ENCODE measurements at places on chromosomes 2 and 18.

- H3K36me3 ChIP-seq, result no peaks in the 10 kb centered on the region
- H3K4me3 ChIP-seq, result no peak overlapping the region
- H3K27ac ChIP-seq, result no peak overlapping the region
- DNase-seq, result no peak
- no peaks in the 10 kb centered on the region for H3K4me1 ChIP-seq
Measured at GRCh38 chr2:240168041-240168440, 27.6 kb upstream of the OTOS start.

- H3K27ac ChIP-seq, result no peak overlapping the region
- H3K4me1 ChIP-seq, result peaks cover 10% of the 10 kb centered on the region
- no peak for DNase-seq
Measured at GRCh38 chr2:240604939-240605716, 18.6 kb downstream of the CAPN10 start.

GRCh38 chr2:113980946-113981345 lies 91.1 kb downstream of the ACTR3 start:
- no peaks in the 10 kb centered on the region for H3K27me3 ChIP-seq
- no peak overlapping the region for H3K4me3 ChIP-seq
- H3K27ac ChIP-seq, result peak overlapping the region; percentile 85
- peaks cover 55% of the 10 kb centered on the region for H3K36me3 ChIP-seq
- no peak for DNase-seq

DNA sequence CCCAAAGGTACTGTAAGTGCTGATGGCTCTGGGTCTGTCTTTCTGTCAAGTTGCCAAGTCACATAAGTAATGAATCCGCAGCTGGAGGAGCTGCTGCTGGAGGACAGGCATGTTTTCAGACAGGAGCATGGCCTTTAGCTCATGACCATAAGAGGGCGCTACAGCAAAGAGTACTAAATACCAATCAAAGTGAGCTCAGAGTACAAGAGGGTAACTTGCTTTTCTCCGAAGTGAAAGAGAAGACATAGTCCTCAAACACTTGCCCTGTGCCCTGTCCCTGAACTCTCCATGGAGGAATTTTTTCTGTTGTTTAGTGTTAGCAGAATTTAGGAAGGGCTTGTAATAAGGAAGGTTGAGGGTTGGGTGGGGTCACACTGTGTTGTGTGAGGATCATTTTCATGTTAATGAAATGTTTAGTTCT lies 58.0 kb upstream of the EML6 start:
- no peak overlapping the region for H3K4me3 ChIP-seq
- H3K27ac ChIP-seq, result no peak overlapping the region
- peaks cover 10% of the 10 kb centered on the region for H3K4me1 ChIP-seq
- no peaks in the 10 kb centered on the region for H3K27me3 ChIP-seq
- peaks cover 39% of the 10 kb centered on the region for H3K36me3 ChIP-seq

GRCh38 chr18:63508596-63508995 lies 31.8 kb downstream of the SERPINB5 start:
- DNase-seq, result no peak
- no peak overlapping the region for H3K4me3 ChIP-seq
- H3K36me3 ChIP-seq, result no peaks in the 10 kb centered on the region
- no peaks in the 10 kb centered on the region for H3K4me1 ChIP-seq
- H3K27ac ChIP-seq, result no peak overlapping the region
- H3K27me3 ChIP-seq, result peaks cover 21% of the 10 kb centered on the region

DNA sequence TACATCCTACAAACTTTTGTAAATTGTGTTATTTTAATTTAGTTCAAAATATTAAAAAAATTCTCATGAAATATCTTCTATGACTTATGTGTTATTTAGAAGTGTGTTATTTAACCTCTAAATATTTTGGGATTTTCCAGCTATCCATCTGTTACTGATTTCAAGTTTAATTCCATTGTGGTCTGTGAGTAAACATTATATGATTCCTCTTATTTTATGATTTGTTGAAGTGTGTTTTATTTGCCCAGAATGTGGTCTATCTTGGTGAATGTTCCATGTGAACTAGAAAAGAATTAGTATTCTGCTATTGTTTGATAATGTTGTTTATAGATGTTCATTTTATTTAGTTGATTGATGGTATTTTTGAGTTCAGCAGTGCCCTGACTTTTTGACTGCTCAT lies 136.0 kb downstream of the ZNF804A start:
- H3K4me1 ChIP-seq, result peaks cover 2% of the 10 kb centered on the region
- H3K4me3 ChIP-seq, result no peak overlapping the region
- DNase-seq, result no peak
- no peak overlapping the region for H3K27ac ChIP-seq
- H3K27me3 ChIP-seq, result no peaks in the 10 kb centered on the region

- no peak overlapping the region for H3K27ac ChIP-seq
- no peaks in the 10 kb centered on the region for H3K4me1 ChIP-seq
- peaks cover 6% of the 10 kb centered on the region for H3K27me3 ChIP-seq
- no peak overlapping the region for H3K4me3 ChIP-seq
- no peaks in the 10 kb centered on the region for H3K36me3 ChIP-seq
- no peak for DNase-seq
Measured at GRCh38 chr18:23710068-23710527, 20.8 kb downstream of the LAMA3 start.

All from stimulated activated naive B cell treated with anti-CD40 and anti-IgM and Interleukin-4, amounts not matched to agents 10 μg/mL and 1 μg/mL and 100 μg/mL, for 72 hours (primary cell).